ENCODE measurements at places on chromosomes 1 and 21.

DNA sequence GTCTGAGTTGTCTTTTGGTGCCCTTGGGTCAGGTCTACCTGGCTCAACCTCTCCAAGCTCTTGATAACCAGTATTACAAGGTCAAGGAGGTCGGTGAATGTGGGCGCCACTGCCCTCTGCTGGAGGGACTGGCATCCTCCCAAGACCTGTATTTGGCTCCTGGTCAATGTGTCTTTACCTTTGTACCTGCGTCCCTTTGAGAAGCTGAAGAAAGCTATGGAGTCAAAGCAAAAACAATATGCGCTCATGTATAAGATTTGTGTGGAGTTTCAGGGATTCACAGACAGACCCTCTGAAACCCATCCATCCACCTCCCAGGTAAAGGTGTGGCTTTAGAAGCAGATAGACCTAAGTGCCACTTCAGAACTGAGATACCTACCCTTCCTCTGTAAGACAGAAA is 61.8 kb upstream of the NBL1 start:
- peak; percentile 75 for DNase-seq

DNA sequence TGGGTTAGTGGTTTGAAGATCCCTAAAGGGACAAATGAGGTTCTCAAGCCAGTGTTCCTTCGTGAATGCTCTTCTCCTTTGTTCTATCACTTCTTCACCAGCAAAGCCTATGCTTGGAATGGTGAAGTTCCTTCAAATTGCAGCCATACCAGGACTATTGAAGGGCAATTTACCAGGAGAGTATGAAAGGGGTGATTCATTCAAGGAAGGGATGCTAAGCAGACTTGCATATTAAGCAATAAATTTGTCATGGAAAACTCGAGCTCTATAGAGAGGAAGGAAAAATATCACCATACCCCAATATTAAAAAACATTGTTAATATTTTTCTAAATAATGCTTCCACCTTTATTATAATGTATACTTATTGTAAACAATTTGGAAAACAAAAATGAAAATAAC is 9.3 kb upstream of the TSNAX start:
- no peak for DNase-seq

DNA sequence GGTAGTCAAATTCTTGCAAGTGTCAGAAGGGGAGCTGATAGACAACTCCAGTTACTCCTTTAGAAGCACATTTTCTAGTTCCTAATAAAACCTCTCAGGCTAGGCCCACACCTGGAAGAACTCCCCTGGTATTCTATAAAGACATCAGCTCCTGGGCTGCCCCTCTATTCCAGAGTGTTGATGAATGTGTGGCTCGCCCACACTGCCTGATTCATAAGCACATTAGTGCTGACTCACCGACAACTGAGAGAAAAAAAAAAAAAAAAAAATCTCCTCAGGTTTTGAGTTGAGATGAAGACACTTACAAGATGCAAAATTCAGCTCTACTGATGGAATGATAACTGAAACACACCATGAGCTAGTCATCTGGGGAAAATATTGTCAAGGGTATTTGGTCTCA is 188.1 kb downstream of the TNR start:
- DNase-seq = peak; percentile 60

DNA sequence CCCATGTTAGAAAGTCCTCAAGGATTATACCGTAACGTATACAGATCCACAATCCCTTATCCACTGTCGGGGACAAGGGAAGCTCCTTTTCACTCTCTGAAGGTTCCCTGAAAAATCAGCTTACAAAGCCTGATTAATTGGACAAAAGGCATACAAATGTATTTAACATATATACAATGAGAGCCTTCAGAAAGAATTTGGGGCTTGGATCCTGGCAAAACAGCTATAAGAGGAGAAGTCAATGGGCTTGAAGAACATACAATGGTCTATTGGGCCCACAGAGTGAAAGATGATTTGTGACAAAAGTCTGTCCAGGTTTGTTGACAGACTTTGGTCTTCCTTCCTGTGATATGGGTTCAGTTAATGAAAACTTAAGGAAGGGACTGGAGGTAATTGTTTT is 10.7 kb downstream of the TACSTD2 start:
- DNase-seq = no peak

- DNase-seq = no peak
Measured at GRCh38 chr21:34560021-34560420, 48.0 kb upstream of the KCNE1 start.

- no peak for DNase-seq
Measured at GRCh38 chr1:193487722-193488121, 301.3 kb upstream of the B3GALT2 start.

DNA sequence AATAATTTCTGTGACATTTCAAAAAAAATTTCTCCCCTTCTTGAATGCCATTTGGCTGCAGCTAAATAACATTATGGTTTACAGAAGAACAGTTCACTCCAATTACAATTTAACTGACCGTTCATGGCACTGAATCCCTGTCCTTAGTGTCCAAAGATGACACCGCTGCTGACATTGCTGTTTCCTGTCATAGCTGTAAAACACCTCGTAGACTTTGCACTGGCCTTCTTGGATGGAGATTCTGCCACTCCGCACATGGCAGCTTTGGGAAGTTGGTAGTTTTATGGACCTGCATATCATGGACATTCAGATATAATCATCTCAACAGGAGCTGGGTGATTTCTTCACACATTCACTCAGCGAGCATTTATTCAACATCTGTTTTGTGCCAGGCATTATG is 5.0 kb downstream of the ARMH1 start:
- no peak for DNase-seq

DNA sequence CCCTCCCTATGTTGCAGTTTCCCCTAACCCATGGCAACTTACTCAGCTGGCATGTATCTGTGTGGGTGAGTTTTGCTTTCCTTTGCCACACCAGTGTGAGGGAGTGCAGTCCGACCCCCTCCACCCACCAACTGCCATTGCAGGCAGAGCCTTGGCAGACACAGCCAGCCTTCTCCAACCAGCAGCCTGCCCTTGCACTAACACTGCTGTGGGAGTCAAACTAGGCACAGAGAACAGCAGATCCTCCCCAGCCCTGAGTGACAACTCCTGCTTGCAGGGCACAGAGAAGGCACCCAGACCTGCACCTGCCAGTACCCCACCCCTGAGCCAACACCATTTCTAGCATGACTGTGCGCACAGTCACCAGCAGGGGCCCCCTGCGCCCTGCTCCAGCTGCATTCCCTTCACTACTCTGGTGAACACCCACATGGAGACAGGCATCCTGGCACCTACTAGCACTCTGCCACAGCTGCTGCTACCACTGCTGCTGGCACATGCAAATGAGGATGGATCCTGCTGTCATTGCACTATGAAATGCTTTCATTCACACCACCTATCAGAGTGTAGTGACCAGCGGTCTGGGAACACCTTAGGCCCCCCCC is 98.4 kb downstream of the MAGI3 start:
- peak; percentile 4 for DNase-seq

Data from dermis blood vessel endothelial cell (primary cell).